Bronchial epithelial cell (primary cell): ENCODE measurements at places on chromosomes 11 and 22. TPM values are rescaled to one million over a fixed set of nuclear protein-coding genes. Genes with fewer than 3 reads are reported as not detected.

- peak; percentile 81 for DNase-seq
Measured at GRCh38 chr11:9039198-9039597, 35.4 kb upstream of the NRIP3 start.

DNA sequence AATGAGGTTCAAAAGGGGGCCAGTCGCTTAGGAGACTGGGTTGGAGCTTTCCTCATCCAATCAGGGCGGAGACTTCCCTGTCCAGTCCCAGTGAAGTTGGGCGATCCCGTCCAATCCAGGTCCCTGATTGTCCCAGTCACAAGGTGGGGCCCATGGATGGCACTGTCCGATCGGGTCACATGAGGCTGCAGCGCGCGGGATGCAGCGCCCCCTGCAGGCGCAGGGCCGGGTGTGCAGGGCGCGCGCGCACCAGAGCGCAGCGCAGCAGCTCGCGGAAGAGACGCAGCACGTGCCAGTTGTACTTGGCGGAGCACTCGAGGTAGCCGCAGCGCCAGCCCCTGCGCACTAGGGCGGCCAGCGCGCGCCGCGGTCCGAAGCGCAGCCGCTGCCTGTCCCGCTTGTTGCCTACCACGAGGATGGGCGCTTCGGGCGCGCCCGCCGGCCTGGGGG lies 2.3 kb downstream of the RASL10A start:
- DNase-seq = no peak

DNA sequence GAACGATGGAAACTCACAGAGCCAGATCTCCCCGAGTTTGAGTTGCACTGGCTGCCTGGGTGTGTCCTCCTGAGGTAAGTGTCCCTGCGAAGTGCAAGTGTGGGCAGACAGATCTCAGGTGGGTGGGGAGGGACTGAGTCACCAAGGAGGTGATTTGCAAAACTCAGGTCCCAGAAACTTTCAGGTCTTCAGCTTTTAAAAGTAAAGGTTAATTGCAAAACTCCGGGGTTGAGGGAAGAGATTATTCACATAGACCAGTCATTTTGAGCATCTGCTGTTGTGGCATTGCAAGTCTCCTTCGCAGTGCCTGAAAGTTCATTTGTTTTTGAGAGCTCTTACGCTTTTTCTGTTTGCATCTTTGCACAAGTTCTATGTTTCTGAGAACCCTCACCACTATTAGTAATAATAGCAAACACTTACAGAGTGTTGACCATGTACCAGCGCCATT lies 7.1 kb downstream of the CD44 start:
- peak; percentile 93 for DNase-seq

GRCh38 chr22:32515084-32515483 lies 40.5 kb downstream of the FBXO7 start:
- DNase-seq = no peak

- no peak for DNase-seq
Measured at GRCh38 chr22:48849219-48849912, 978.3 kb downstream of the BRD1 start.

GRCh38 chr11:132942611-132943356 lies 589.5 kb downstream of the OPCML start:
- no peak for DNase-seq

GRCh38 chr11:59984368-59984767 lies 20.5 kb downstream of the OOSP4A start:
- DNase-seq = no peak

GRCh38 chr11:108037636-108038035 lies 28.9 kb downstream of the CUL5 start:
- DNase-seq = no peak

DNA sequence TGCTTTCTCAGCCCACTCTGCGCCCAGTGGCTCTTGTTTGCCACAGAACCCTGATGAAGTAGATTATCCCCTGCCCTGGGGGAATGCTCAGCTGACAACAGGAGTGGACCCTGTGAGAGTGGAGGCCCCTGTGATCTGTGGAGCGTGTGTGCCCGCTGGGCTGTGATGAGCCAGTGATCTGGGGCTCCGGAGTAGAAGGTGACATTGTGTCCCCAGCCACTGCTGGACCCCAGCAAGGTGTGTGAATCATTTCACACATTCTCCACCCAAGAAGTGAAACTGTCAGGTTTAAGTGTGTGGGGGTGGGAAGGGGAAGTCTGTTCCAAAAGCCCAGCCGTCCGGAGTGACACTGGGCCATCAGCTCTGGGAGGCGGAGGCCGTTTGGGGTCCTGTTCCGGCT lies 33.1 kb upstream of the GRAMD4 start:
- no peak for DNase-seq

GRCh38 chr22:23501708-23502107 lies 78.4 kb downstream of the IGLL1 start:
- DNase-seq = no peak

- peak; percentile 55 for DNase-seq
Measured at GRCh38 chr11:61776561-61777075, 15.8 kb downstream of the TMEM258 start.

- no peak for DNase-seq
Measured at GRCh38 chr11:30172883-30173311, 57.9 kb upstream of the FSHB start.

DNA sequence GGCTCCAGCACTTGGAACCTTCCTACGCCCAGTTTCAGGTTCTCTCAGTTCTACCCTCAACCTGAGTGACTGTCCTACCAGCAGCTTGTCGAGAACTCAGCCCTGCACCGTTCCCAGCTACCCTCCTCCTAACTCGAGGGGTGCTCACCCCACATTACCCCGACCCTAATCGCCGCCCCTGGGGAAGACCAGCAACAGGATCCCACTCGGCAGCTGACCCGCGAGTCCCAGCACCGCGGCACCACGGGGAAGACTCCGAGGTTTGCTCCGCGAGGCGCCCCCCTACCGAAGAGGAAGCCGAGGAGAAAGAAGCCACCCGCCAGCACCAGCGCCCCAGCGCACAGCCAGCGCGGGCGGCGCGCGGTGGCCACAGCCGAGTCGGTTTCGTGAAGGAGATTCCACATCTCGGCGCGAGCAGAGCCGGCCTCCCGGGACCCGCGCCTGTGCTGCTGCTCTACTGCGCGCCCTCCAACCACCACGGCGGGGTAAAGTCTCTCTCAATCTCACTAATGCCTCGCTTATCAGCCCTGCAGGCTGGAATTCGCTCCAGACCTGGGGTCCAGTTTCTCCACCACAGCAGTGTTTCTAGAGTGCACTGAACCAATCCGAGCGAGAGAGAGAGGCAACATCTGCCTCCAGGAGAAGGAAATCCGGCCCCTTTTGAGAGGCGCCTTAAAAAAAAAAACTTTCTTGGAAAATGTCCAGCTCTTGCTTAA lies at the start of gene FOLH1:
FOLH1 (minus strand) TSS at position 597 of the 716 bp plus-strand sequence; CDS start at position 404, 193 bp downstream.
- DNase-seq = peak; percentile 8

DNA sequence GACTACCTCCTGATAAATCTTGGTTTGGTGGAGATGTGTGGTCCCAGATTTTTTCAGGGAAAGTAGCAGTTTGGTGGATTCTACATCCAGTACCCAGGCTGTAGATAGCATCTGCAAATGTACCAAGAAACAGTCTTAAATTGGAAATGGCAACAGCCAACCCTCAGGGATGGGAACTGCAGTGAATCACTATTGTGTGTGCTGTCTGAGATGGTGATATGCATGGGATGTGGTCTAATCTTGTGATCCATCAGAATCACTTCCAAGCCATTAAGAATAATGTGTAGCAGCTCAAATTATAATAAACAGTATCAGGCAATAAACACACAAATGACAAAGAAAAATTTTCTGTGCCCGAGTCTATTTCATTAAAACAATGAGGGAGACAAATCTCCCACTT lies 3.4 kb downstream of the OLFML1 start:
- no peak for DNase-seq

GRCh38 chr11:57303280-57303989 lies 21.3 kb downstream of the TNKS1BP1 start:
- no peak for DNase-seq

DNA sequence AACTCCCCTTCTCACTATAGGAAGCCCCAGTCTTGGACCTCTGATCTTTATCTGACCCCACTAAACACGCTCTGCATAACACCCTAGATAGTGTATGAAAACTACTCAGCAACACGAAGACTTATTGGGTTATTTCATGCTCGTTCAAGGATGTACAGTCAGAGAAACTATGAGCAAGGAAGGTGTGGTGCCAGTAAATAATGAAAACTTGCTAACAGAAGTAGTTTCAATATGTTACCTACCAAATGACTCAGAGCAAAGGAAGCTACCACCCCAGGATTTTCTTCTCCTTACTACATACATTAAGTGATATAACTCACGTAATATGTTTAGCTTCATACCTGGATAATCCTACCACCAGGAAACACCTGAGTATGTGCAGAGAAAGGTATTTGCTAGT lies 25.9 kb upstream of the LYVE1 start:
- peak; percentile 99 for DNase-seq

GRCh38 chr11:8192016-8192895 lies 23.4 kb upstream of the RIC3 start:
- DNase-seq = peak; percentile 59

- peak; percentile 77 for DNase-seq
Measured at GRCh38 chr11:43738600-43739409, 58.3 kb downstream of the HSD17B12 start.

DNA sequence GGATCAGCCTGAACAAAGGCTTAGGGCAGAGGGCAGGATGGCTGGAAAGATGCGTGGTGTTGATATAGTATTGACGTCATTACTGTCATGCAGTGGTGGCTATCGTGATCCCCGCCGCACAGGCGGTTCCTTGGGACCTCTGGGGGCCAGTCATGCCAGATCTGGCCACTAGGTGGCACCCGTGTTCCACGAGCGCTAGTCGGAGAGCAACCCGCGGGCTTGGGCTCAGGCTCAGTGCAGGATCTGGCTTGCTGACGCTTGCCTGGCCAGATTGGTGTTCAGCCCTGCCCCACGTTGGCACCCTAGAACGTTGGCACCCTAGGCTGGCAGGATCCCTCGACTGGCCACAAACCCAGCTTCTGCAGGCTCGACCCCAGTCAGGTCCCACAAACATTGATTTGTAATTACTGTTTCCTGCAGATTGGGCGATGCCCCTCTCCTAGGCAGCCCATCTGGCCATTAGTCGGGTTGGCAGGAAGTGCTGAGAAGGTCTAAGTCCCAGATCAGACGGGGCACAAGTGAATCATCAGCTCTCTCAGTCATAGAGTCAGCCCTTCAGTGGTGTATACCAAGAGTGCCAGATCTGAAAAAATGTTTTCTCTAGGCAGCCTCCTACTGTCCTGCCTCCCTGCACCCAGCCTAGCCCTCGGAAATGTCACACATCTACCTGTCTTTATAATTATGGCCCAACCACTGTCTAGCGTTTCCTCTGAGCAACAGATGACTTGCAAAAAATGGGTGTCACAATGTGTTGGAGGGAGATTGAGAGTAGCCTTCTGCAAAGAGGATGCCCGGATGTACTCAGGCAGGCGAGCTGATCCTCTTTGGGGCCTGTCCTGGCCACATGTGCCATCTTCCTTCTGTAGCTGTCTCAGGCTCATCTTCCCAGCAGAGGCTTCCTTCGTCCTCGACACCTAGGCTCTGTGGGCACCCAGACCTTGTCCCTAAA lies 315.3 kb downstream of the TMEM135 start:
- peak; percentile 85 for DNase-seq

DNA sequence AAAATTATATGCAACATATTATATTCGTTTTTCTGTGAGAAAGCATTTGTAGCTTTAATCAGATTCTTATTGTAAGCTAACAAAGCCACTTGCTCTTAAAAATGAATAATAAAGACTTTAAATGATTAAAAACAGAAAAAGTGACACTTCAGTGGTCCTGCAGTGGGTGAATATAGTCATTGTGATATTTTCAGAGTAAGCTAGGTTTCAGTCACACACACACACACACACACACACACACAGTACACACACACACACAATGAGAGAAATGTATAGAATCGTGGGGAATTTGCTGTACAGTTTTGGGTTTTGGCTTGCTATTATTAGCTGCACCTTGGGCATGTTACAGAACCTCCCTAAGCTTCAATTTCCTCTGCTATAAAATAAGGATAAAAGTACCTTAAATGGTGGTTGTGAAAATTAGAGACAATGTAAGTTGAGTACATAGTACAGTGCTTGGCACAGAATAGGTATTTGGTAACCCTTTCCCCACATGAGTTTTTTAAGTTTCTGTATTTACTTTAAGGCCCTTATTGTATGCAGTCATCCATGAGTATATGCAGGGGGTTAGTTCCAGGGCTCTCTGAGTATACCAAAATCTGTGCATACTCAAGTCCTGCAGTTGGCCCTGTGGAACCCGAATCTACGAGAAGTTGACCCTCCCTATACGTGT lies 39.8 kb downstream of the CSTPP1 start:
- no peak for DNase-seq

- DNase-seq = peak; percentile 43
Measured at GRCh38 chr11:101133190-101133589, 3.6 kb upstream of the PGR start.

- peak; percentile 39 for DNase-seq
Measured at GRCh38 chr11:8056810-8057463, 24.1 kb upstream of the TUB start.

DNA sequence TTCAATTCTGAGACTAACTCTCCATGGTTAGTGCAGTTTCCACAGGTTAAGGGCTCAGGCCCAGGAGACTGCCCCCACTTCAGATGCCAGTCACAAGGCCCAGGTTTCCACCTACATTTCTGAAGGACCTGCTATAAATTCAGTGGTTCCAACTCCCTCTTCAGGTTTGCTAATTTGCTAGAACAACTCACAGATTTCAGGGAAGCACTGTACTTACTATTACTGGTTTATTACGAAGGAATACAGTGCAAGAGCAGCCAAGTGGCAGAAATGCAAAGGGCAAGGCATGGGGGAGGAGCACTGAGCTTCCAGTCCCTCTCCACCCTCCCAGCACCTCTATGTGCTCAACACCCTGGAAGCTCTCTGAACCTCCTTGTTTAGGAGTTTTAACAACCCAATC lies 39.3 kb upstream of the SPON1 start:
- DNase-seq = no peak

DNA sequence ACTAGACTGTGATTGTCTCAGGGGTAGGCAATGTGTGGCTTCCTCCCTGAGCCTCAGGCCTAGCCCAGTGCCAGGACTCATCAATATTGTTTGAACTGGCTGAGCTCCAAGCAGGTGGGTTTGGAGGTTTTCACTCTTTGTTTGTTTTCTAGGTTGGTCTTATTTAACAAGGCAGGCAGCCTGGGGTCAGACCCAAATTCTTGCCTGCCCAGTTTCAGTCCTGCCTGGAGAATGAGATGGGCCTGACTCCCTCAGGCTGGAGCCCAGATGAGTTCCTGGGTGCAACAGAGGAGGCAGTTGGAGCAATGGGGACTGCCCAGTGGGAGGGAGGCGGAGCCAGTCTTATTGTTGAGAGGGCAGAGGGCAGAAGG lies 28.3 kb upstream of the TP53I11 start:
- peak; percentile 65 for DNase-seq

DNA sequence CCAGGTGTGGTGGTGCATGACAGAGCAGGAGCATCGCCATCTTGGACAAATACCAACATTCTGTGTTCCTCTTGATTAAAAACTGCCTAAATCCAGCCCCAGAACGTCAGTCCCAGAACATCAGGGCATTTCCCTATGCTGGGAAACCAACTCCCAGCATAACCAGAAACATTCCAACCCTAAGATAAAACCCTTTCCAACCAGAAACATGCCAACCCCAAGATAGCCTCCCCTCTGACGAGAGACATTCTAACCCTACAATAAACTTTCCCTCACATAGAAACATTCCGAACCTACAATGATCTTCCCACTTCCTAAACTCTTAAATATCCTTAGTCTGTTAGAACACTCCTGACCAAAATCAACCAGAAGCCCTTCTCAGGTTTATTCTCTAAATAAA lies 11.6 kb downstream of the PLAAT4 start:
- no peak for DNase-seq

ZDHHC13 gene
- total RNA-seq = 21.6 and 34.4 TPM in 2 replicates

PIWIL4 gene
- total RNA-seq = 0.38 and 0.79 TPM in 2 replicates

TH gene
- total RNA-seq = under 0.01 and 0.13 TPM in 2 replicates

CARD18 gene
- 0.26 and 0.38 TPM in 2 replicates for total RNA-seq

BRSK2 gene
- total RNA-seq = 0.38 TPM in 1 of 2 replicates, not detected in the other

MAPK12 gene
- total RNA-seq = 12.4 and 14.1 TPM in 2 replicates

APLNR gene
- total RNA-seq = not detected in 2 replicates

MAP4K2 gene
- 6.8 and 7.0 TPM in 2 replicates for total RNA-seq
